ENCODE measurements at places on chromosomes 13 and 19. TPM values are rescaled to one million over a fixed set of nuclear protein-coding genes. Genes with fewer than 3 reads are reported as not detected.

The KPTN gene
- 3.0 TPM for total RNA-seq

The PTPRH gene
- 1.9 TPM for total RNA-seq

The ZNF256 gene
- total RNA-seq, result 5.7 TPM

The VSIG10L gene
- total RNA-seq, result 1.7 TPM

GRCh38 chr13:66974174-66974573, 256.0 kb downstream of the PCDH9 start:
- no peak overlapping the region for H3K27ac ChIP-seq
- H3K36me3 ChIP-seq, result no peaks in the 10 kb centered on the region
- no peak for DNase-seq

DNA sequence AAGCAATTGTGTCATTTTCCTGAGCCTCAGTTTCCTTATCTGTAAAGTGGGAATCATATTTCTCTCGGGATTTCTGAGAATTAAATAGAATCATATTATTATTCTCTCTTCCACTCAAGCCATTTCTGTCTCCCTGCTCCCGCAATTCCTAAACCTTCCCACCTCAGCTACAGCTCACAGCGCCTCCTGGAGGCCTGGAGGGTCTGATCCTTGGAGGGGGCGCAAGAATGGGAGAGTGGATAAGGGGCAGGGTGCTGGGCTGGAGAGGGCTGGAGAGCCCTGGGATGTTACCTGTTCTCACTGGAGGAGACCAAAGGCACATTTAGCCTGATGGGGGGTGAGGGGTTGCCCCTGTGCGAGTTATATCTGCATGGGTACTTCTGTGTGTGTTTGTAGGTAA, 31.1 kb upstream of the CYP2S1 start:
- H3K36me3 ChIP-seq, result no peaks in the 10 kb centered on the region
- no peak overlapping the region for H3K4me3 ChIP-seq
- no peak for DNase-seq
- H3K27ac ChIP-seq, result no peak overlapping the region

GRCh38 chr19:13127811-13128575, 9.9 kb downstream of the NACC1 start:
- H3K4me3 ChIP-seq, result no peak overlapping the region
- no peaks in the 10 kb centered on the region for H3K36me3 ChIP-seq
- H3K27me3 ChIP-seq, result no peaks in the 10 kb centered on the region
- H3K27ac ChIP-seq, result no peak overlapping the region

- no peaks in the 10 kb centered on the region for H3K27me3 ChIP-seq
- no peak overlapping the region for H3K4me3 ChIP-seq
Measured at GRCh38 chr19:49792829-49793560, 20.1 kb downstream of the FUZ start.
